ENCODE measurements at places on chromosomes 7 and 10. TPM values are rescaled to one million over a fixed set of nuclear protein-coding genes. Genes with fewer than 3 reads are reported as not detected.

The CYP2E1 gene
- 6.4 TPM for total RNA-seq

The AKR1B1 gene
- total RNA-seq = 50.4 TPM

The CLIP2 gene
- 22.8 TPM for total RNA-seq

The SYNPO2L gene
- total RNA-seq = not detected

The HDAC9 gene
- 12.9 TPM for total RNA-seq

The KLF14 gene
- 0.45 TPM for total RNA-seq

The ZNF736 gene
- 15.5 TPM for total RNA-seq

The GRM3 gene
- 0.11 TPM for total RNA-seq

The MMP21 gene
- total RNA-seq = not detected

The SEMA3A gene
- total RNA-seq = 53.5 TPM
